ENCODE measurements at places on chromosomes 7 and 10. TPM values are rescaled to one million over a fixed set of nuclear protein-coding genes. Genes with fewer than 3 reads are reported as not detected.

Gene BAMBI
- total RNA-seq = 1.4 TPM

Gene STEAP1B
- 38.6 TPM for total RNA-seq

Gene EIF5AL1
- 1.5 TPM for total RNA-seq

Gene KLLN
- total RNA-seq = 2.0 TPM

Gene LHFPL3
- total RNA-seq = not detected

Gene THSD7A
- 2.5 TPM for total RNA-seq

Gene OR2A12
- not detected for total RNA-seq

Gene BMPER
- total RNA-seq = 157 TPM

Gene PARD3
- 42.1 TPM for total RNA-seq

Gene CFTR
- total RNA-seq = 0.09 TPM

Gene AQP1
- 2.8 TPM for total RNA-seq

Gene POLR3A
- 17.5 TPM for total RNA-seq

Gene TET1
- total RNA-seq = 9.3 TPM

Gene ANKRD1
- 1.4 TPM for total RNA-seq

Gene PHKG1
- 3.4 TPM for total RNA-seq

Gene SSC4D
- 0.36 TPM for total RNA-seq

Gene NUDT13
- total RNA-seq = 1.8 TPM

Gene FBXL13
- 3.4 TPM for total RNA-seq

Gene DNAJB12
- 17.7 TPM for total RNA-seq

Gene HIPK2
- 28.8 TPM for total RNA-seq

Gene DYNC1I1
- total RNA-seq = 0.54 TPM

Gene PIP
- total RNA-seq = not detected

Gene MGAM2
- total RNA-seq = not detected

Gene SLC16A12
- total RNA-seq = 0.90 TPM

Gene SFRP4
- 171 TPM for total RNA-seq

Gene ZNF804B
- total RNA-seq = not detected

Gene CLEC5A
- not detected for total RNA-seq

Gene ELN
- 101 TPM for total RNA-seq

All from fibroblast of the aortic adventitia (primary cell).